Activated T-helper 1 cell treated with anti-CD3 and anti-CD28 coated beads, Interleukin-12 subunit alpha, Interleukin-12 subunit beta, Interleukin-2, Interleukin-4 antibody, amounts not matched to agents 30 ng/mL and 10 ng/mL and 1 ng/mL, durations not matched to agents 14 hours and 24 hours and 36 hours (primary cell): ENCODE measurements at places on chromosomes 6 and 20. TPM values are rescaled to one million over a fixed set of nuclear protein-coding genes. Genes with fewer than 3 reads are reported as not detected.

- no peak overlapping the region for H3K4me3 ChIP-seq
- no peaks in the 10 kb centered on the region for H3K27me3 ChIP-seq
- peaks cover 2% of the 10 kb centered on the region for H3K36me3 ChIP-seq
- DNase-seq, result no peak
Measured at GRCh38 chr6:21928827-21929226, 335.3 kb downstream of the SOX4 start.

DNA sequence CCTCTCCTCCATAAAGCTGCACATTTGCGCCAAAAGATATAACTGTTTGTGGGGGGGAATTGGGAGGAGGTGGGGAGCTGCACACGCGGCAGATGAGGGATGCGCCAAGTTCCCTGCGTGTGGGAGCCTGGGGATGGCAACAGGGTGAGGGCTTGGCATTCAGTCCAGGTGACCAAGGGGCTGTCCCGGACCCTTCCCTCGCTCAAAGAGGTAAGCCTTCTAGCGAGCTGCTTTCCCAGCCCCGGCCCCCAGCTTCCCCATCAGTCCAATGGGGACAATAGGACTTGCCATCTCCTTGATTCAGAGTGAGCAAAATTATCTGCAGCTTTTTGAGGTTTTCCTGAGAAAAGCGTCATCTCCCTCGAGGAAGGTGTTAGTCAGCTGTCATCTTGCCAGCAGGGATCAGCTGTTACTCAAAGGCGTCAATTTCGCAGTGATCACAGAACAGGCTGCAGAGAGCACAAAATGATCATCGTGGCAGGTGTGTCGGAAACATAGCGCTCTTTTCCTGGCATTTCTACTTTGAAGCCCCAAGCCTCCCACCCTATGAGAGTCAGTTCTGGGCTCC is 21.3 kb downstream of the ZNF831 start:
- H3K4me3 ChIP-seq, result no peak overlapping the region
- no peak for DNase-seq
- H3K27me3 ChIP-seq, result no peaks in the 10 kb centered on the region
- peaks cover 21% of the 10 kb centered on the region for H3K36me3 ChIP-seq
- peaks cover 36% of the 10 kb centered on the region for H3K4me1 ChIP-seq

DNA sequence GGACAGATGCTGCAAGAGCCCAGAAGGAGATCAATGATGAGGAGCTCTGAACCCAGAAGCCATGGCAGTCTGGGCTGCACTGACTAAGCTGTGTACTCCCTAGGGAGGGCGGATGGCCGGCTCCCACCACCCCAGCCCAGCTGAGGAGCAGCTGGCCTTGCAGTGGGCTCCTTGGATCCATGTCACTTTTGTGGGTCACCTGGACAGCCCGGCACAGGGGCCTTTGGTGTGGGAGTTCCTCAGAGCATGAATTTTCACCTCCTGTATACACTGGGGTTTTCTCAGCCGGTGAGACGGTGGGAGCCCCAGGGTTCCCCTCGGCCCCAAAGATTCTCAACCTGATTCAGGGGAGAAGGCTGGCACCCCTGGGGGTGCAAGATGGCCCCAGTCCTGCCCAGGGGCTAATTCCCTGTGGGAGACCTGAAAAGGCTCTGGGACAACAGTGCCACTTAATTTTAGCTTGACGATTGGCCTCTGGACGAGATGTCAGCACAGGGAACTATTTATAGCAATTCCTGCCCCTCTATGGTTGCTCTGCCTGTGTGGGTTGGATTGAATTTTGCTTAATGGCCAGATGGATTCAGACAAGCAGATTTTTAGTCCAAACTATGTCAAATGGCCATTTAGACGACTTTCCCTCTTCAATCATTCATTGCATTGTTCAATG is 121.6 kb upstream of the PMEPA1 start:
- peaks cover 4% of the 10 kb centered on the region for H3K27me3 ChIP-seq
- H3K27ac ChIP-seq, result no peak overlapping the region

- H3K36me3 ChIP-seq, result peaks cover 16% of the 10 kb centered on the region
- H3K4me3 ChIP-seq, result no peak overlapping the region
- H3K27me3 ChIP-seq, result no peaks in the 10 kb centered on the region
- no peak overlapping the region for H3K27ac ChIP-seq
- no peak for DNase-seq
- H3K4me1 ChIP-seq, result no peaks in the 10 kb centered on the region
Measured at GRCh38 chr6:21003780-21004541, 469.7 kb downstream of the CDKAL1 start.

The CPNE1 gene
- total RNA-seq, result 304 and 308 TPM in 2 replicates

GRCh38 chr20:24779946-24780345 is 169.1 kb upstream of the CST7 start:
- H3K4me3 ChIP-seq, result no peak overlapping the region
- peaks cover 8% of the 10 kb centered on the region for H3K4me1 ChIP-seq
- no peak overlapping the region for H3K27ac ChIP-seq

GRCh38 chr20:48547664-48548063 is 280.1 kb downstream of the PREX1 start:
- H3K4me1 ChIP-seq, result no peaks in the 10 kb centered on the region
- H3K27ac ChIP-seq, result no peak overlapping the region
- peaks cover 4% of the 10 kb centered on the region for H3K27me3 ChIP-seq
- H3K36me3 ChIP-seq, result no peaks in the 10 kb centered on the region

GRCh38 chr20:59667981-59668515 is 63.7 kb downstream of the PHACTR3 start:
- H3K36me3 ChIP-seq, result no peaks in the 10 kb centered on the region
- no peak for DNase-seq
- H3K4me1 ChIP-seq, result no peaks in the 10 kb centered on the region
- H3K4me3 ChIP-seq, result no peak overlapping the region
- no peaks in the 10 kb centered on the region for H3K27me3 ChIP-seq
